ENCODE measurements at places on chromosomes 11 and 22.

- DNase-seq, result no peak
Observed at GRCh38 chr11:11979488-11980117, 28.8 kb downstream of the DKK3 start.

- DNase-seq, result no peak
Observed at GRCh38 chr11:128643661-128644317, 50.1 kb upstream of the FLI1 start.

DNA sequence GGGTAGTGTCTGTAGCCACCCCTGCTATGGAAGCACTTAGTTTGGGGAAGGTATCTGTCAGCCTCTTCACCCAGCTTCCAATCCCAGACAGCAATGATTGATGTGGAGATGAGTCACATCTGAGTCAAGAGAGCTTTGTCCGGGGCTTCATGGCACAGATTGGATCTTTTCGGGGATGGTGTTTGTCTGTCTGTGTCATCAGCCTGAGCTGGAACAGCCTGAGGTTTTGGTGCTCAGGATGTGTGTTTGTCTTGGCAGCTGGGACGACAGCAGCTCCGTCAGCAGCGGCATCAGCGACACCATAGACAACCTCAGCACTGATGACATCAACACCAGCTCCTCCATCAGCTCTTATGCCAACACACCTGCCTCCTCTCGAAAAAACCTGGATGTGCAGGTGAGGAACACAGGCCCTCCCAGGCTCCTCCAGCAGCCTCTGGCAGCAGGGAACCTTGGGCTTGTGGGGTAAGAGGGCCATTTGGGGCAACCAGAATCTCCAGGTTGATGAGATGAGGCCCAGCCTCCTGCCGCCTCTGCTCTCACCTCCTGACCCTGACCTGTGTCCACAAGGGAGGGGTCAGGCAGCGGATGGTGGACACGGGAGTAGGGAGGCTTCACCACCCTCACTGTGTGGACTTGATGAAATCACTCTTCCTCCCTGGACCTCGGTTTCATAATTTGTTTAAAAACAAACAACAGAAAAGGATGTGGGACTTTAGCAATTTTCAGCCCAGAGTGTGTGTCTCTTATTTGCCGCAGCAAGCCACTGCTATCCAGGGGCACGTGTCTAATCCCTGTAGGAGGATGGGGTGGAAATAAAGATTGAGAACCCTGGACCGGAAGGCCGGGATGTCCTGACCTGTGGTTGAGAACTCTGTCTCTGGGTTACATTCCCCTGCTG, 124.3 kb downstream of the DBX1 start:
- DNase-seq, result peak; percentile 45

- DNase-seq, result no peak
Observed at GRCh38 chr11:119891055-119891768, 162.2 kb upstream of the NECTIN1 start.

DNA sequence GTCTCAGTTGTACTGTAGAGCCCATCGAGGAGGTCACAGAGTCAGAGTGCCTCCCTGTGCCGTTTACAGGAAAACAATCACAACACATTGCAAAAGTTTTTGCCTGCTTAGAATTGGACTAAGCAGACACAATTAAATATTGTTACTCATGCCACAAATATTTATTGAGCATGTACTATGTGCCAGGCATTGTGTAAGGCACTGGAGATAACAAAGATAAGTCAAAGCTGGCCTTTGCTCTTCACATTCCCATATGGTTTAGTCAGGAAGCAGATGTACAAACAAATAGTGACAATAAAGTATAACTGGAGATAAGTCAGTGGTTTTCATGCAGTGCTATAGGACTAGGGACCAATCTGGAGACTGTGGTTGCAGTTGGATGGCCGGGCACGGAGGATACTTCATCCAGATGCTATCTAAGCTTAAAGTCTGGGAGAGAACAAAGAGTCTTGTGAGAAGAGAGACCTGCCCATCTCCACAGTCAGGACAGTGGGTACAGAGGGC, 550.7 kb downstream of the INSC start:
- no peak for DNase-seq

DNA sequence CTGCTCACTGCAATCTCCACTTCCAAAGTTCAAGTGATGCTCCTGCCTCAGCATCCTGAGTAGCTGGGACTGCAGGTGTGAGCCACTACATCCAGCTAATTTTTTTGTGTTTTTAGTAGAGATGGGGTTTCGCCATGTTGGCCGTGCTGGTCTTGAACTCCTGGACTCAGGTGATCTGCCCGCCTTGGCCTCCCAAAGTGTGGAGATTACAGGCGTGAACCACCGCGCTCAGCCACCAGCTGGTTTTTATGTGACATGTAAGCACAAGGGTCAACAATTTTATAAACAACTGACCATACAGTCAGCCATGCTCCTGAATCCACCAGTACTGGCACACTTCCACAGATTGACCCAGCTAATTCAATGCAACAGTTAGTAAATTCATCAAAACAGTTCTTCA, 526.3 kb upstream of the LRRC4C start:
- DNase-seq, result no peak

- DNase-seq, result no peak
Observed at GRCh38 chr22:24304062-24304675, 33.5 kb downstream of the SPECC1L start.

DNA sequence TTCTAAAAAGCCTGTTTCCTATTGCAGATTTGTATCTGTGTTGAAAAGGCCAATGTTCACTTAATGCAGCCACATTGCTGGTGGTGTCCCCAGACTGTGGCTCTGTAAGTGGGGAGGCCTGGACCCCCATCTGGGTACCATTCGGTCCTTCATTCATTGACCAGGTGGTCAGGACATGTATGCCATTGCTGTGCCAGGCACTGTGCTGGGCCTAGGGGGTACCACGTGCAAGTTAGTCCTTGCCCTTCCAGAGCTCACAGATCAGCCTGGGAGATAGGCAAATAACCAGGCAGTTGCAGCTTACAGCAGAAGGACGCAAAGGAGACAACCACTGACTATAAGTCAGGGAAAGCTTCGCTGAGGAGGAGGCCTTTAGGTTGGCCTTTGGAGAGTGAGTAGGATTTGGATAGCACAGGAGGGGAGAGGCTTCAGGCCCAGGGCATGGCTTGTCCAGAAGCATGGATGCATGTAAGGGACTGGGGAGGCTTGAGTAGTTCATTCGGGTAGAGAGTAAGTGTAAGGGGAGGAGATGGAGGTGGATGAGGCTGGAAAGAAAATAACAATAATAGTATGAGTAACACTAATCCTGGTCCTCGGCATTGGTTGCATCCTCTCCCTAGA, 5.0 kb downstream of the PRDM11 start:
- no peak for DNase-seq

- DNase-seq, result no peak
Observed at GRCh38 chr11:46678741-46679130, 21.7 kb downstream of the ARHGAP1 start.

DNA sequence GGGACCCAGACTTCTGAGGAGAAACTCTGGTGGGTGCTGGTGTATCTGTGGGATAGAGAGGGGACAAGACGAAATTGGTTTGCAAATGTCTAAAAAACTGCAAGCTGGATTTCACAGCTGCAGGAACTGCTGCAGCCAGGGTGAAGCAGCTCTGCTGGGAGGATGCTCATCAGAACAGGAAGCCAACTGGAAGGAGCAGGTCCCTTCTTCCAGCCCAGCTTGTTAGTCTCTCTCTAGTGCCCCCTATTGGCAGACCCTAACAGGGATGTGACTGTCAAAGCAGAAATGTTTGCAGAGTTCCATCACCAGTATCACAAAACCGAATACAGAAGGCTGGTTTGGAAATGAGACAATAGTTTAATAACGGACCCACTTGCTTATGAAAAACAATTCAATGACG, 74.8 kb upstream of the SLC22A12 start:
- DNase-seq, result no peak

DNA sequence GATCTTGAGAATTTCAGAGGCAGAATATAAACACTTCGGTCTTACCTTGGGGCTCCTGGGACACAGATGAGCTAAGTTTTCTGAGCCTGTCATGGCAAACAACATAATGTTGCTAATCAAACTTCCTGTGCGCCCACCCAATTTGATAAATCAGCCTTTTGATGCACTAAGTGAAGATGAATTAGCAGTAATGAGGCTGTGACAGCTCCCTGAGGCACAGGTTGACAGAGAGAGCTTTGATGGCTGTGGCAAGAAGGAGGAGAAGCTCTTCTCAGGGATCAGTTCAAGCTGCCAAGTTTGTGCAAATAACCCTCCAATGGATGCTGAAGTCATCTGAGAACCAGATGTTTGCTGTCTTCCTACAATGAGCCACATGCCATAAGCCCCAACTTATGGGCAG, 34.4 kb downstream of the DRD2 start:
- DNase-seq, result no peak

GRCh38 chr22:50102946-50103345, 13.1 kb downstream of the MOV10L1 start:
- DNase-seq, result no peak

DNA sequence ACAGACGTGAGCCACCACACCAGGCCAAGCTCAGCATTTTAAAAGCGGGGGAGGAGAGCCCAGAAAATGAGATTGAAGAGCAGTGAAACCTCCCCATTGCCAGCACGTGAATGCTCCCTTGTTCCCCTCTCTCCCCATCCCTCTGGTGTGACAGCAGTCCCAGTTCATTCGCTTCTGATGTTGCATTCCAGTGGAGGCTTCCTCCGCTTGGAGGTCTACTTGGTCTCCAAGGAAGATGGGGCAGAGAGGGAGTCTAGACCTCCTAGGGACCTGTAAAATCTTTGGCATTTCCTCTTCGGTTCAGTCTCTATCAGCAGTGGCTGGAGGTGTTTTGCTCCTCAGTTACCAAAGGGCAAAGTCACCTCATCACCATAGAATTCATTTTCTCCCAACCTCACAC, 30.2 kb upstream of the EP300 start:
- no peak for DNase-seq

DNA sequence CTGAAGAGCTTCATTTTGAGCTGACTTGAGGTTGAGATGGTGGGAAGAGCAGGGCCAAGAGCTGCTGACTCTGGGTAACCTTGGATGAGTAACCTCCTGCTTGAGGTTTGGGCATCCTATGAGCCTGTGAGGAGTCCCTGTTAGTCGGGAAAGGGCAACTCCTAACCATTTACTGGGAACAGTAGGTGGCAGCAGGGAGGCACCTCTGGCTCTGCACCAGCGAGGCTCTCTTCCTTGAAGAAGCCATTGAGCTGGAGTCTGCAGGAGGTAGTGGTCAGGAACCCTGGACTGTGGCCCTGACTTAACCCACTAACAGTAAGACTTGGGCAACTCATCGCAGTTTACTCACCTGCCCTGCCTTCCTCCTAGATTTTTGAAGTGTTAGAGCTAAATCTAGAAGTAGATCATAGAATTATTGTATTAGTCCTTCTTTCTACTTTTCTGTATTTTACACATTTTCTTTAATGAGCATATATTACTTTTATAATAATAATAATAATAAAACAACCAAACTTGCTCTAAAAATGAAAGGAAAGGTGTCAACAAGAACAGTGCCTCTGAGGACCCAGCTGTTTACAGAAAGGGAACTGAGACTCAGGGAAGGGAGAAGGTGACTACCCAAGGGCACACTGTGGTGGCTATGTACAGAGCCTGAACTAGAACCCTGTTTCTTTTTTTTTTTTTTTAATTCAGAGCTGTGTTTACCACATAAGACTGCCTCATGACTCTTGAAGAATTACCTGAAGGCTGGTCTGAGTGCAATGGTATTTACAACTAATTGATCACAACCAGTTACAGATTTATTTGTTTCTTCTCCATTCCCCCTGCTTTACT, 47.5 kb downstream of the MEI1 start:
- DNase-seq, result peak; percentile 61

DNA sequence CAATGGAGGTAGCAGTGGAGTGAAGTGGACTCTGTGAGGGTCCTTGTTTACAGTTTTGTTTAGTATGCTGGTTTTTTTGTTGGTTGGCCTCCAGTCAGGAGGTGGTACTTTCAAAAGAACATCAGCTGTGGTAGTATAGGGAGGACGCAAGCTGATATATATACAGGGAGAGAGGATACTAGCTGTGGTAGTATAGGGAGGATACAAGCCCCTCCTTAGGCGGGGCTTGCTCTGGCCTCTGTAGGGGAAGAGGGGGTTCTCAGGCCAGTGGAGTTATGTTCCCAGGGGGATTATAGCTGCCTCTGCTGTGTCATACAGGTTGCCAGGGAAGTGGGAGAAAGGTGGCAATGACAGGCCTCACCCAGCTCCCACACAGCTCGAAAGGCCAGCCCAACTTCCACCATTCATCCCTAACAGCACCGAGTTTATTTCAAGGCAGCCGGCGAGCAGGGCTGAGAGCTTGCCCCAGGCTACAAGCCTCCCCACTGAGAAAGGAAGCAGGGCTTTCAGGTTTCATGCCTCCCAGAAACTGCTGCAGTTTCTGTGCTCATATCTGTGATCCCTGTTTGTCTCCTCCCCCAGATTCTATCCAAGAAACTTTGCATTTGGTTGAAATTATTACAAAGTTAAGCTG, 10.4 kb downstream of the OR52E6 start:
- no peak for DNase-seq

DNA sequence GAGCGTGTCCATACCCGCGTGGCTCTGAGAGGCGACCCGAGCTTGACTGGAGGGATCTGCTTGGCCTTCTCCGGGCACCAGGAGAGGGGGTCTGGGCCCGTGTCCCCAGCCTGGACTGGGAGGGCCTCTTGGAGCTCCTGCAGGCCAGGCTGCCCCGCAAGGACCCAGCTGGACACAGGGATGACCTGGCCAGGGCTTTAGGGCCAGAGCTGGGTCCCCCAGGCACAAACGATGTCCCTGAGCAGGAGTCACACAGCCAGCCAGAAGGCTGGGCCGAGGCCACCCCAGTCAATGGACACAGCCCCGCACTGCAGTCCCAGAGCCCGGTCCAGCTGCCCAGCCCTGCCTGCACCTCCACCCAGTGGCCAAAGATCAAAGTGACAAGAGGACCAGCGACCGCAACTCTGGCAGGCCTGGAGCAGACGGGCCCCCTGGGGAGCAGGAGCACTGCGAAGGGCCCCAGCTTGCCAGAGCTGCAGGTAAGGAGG, 38.2 kb downstream of the TRIOBP start:
- no peak for DNase-seq

- no peak for DNase-seq
Observed at GRCh38 chr11:104161751-104162450, 2.0 kb downstream of the PDGFD start.

- DNase-seq, result no peak
Observed at GRCh38 chr11:8681837-8682302, 595 bp downstream of the TRIM66 start.

DNA sequence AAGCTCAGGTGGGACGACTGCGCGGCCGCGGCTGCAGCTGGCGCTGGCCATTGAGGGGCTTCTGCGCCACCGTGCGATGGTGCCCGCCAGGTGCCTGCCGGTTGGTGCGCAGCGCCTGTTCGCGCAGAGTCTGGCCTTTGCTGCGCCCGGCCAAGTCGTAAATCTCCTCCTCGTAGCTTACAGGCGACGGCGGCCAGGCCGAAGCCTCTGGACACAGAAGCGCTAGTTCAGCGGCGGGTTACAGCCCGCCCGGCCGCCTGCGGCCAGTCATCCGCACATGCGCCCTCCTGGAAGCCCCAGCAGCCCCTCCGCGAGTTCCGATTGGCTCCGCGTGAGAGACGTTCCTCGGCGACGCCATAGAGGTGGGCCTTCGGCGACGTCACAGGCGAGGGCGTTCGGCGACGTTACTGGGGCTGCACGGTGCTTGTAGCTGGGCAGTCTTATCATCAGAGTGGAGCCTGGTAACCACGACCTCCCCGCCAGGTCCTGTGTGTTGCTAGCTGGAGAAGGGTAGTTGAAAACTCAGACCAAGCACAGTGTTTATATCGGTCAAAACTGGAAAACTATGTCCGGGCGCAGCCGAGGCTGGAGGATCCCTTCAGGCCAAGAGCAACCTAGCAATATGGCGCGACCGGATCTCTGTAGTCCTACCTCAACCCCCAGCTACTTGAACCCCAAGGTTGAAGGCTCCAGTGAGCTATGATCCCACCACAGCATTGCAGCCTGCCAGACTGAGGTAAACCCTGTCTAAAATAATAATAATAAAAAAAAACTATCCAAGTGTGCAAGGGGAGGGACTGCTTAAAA, 265.7 kb downstream of the OR4C45 start:
- DNase-seq, result no peak

All from NCI-H2081 (cell line).